ENCODE measurements at places on chromosomes 11 and 22. TPM values are rescaled to one million over a fixed set of nuclear protein-coding genes. Genes with fewer than 3 reads are reported as not detected.

DNA sequence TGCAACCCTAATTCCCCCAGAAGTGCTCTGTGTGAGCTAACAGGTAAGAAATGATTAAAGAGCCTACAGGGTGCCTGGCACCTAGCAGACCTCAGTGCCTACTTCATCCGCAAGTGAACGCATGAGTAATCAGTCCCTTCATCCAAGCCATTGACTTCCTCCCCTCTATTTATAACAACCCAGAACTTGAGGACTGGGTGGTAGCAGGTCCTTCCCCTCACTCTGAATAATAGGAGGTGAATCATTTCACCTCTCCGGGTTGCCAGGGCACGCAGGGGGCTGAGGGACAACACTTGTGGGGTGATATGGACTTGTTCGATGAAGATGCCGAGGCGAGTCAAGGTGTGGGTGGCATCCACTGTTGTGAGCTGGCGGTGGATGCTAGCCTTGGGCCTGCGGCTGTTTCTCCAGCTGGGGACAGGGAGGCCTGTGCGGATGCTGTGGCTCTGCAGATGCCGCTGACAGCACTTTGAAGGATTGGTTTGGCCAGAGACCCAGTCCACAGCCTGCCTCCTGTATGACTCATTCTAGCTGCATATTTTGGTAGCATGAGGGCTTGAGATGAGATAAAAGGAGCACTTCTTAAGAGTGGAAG, 11.7 kb upstream of the SORL1-AS1 start:
- DNase-seq = no peak

The FREY1 gene
- total RNA-seq = 0.90 TPM

DNA sequence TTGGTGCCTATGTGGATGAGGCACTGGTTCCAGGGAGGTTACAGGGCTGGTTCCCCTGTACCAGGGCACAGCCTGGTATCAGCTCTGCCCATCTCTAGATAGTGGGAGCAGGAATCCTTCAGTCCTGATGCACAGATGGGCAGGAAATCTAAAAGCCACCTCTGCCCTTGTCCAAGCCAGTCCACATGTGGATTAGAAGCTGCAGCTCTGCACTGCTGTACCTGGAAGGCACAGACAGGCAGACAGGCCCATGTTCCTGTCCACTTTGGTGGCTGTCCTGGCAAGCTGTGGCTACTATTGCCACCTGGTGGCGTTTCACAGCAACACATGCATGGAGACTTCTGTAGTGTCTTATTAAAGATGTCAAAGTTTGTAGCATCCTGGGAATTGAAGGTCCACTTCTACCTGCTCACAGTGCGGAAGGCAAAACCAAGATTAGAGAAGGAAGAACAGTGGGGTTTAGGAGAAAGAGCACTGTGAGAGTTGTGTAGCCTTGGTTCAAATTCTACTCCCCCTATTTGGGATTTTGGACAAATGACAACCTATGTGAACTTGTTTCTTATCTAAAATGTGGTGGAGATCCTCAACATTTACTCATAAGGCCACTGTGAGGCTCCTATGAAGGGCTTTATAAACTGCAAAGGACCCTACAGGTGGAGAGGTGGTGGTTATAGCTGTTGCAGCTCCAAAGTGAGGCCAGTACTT, 30.1 kb downstream of the NAV2 start:
- DNase-seq = peak; percentile 82

DNA sequence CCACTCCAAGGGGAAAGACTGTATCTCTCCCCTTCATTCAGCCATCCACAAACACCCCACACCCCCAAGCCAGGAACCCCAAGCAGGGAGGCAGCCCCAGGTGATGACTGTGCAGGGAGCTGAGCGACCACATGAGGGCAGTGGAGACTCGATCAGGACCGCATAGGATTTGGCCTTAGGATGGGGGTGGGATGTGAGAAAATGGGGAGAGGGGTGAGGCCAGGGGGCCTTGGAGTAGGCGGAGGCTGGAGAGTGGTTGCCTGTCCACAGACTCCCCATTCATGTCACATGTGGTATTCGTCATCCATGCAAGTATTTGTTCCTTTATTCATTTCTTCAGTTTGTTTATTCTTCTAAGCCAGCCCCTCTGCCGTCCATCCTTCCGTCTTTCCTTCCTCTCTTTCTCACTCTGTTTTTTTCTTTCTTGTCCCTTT, 2.7 kb upstream of the RHOD start:
- no peak for DNase-seq

GRCh38 chr11:70383664-70384565, 14.4 kb upstream of the CTTN start:
- no peak for DNase-seq

The H19 gene
- total RNA-seq = 12,320 TPM

Data from type B pancreatic cell (in vitro differentiated cells).